ENCODE measurements at places on chromosomes 7 and 10.
A peak's percentile ranks its signal among the peaks of the same experiment; 100 is the strongest.

DNA sequence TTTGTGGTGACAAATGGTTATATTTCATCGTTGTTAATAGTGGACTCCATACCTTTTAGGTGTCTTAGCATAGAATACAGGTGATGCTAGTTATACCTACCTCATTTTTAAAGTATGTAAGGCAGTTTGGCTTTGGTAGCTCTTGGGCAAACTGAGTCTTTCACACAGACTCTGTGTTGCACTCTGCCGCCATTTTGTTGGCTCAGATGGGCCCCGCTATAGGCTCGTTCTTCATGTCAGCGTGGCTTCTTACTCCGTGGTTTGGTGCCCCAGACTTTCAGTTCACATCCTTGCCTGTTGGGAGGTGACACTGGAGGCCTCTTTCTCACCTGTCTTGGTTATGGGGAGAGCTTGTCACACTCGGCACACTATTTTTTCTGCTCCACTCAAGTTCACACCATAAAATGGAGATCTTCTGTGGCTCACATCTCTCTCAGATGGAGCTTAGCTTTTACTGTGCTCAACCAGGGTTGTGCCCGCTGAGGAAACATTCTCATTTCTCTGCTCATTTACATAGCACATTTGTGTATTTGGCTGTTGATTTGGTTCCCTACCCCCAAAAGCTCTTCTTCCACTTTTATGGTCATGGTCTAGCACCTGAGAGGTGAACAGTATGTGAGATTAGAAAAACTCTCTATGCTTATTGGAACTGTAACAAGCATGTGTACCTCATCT, 178.5 kb downstream of the ARID5B start:
- no peak for DNase-seq

GRCh38 chr10:123912871-123913270, 21.3 kb upstream of the CPXM2 start:
- DNase-seq = no peak

- peak; percentile 51 for DNase-seq
Measured at GRCh38 chr7:50092579-50093491, at the start of gene ZPBP. Gene ZPBP, minus strand, starts transcription at chr7:50093246. Its CDS starts 52 bp downstream, at chr7:50093194.

GRCh38 chr10:34811126-34811967, 3.7 kb downstream of the PARD3 start:
- DNase-seq = no peak

All from H1 (cell line).